ENCODE measurements at places on chromosomes 7 and 10. TPM values are rescaled to one million over a fixed set of nuclear protein-coding genes. Genes with fewer than 3 reads are reported as not detected.

DNA sequence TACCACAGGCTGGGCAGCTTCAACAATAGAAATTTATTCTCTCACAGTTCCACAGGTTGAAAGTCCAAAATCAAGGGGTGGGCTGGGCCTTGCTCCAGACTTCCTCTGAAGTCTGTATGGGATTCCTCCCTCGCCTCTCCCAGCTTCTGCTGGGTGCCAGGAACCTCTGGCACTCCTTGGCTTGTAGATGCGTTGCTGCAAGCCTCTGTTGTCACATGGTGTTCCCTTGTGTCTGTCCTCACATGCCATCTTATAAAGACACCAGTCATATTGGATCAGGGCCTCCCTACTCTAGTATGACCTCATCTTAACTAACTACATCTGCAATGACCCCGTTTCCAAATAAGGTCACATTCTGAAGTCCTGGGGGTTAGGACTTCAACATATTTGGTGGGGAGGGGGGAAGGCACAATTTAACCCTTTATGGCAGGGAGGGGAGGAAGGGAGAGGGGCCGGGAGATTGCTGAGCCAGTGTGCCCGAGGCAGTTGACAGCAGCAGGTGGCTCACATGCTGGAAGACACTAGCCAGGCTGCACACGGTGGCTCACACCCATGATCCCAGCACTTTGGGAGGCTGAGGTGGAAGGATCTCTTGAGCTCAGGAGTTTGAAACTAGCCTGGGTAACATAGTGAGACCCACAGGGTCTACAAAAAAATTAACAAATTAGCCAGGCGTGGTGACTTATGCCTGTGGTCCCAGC lies 18.8 kb downstream of the ZNF282 start:
- no peaks in the 10 kb centered on the region for H3K27me3 ChIP-seq
- no peak for DNase-seq
- no peak overlapping the region for H3K4me3 ChIP-seq

DNA sequence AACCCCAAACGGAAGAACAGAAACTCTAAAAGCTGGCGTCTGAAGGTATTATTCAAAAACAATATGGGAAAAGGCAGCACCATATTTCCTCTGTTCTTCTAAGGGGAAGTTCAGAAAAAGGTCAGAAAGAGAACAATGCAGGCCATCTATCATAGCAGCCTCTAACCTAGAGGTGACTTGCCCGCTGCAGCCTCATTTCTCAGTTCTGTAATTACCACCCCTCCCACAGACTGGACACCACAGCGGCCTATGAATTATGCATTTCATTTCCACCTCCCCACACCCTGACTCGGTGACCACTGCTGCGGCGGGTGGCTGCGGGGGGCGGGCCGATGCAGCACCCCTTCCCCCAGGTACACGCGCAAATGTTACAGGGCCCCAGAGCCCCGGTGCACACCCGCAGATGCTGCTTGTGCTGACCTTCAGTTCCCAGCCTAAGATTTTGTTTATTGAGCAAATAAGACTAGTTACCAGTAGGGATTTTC lies 125.5 kb downstream of the CLEC2L start:
- DNase-seq, result no peak
- no peak overlapping the region for H3K4me3 ChIP-seq

DNA sequence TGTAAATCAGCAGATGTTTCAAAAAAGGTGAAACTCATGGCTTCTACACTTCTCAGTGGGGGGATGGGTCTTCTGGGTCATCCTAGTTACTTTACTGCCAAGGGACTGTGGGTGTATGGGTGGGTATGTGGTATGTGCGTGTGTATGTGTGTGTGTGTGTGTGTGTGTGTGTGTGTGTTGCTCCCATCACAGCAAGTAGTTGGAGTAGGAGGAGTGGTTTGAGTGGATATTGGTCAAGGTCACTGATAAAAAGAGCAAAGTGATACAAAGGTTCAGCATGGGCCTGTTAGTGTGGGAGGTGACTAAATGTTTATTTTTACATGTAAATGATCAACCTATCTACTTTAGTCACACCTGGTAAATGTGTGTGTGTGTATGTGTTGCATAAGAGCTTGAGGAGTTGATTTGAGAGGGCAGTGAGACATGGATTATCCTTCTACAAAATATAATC lies 11.8 kb upstream of the COBL start:
- DNase-seq, result no peak
- H3K36me3 ChIP-seq, result no peaks in the 10 kb centered on the region
- no peaks in the 10 kb centered on the region for H3K27me3 ChIP-seq
- no peak overlapping the region for H3K4me3 ChIP-seq
- H3K27ac ChIP-seq, result no peak overlapping the region

- H3K27ac ChIP-seq, result no peak overlapping the region
- DNase-seq, result no peak
- H3K36me3 ChIP-seq, result no peaks in the 10 kb centered on the region
Measured at GRCh38 chr10:126036515-126036914, 140.2 kb downstream of the FANK1 start.

DNA sequence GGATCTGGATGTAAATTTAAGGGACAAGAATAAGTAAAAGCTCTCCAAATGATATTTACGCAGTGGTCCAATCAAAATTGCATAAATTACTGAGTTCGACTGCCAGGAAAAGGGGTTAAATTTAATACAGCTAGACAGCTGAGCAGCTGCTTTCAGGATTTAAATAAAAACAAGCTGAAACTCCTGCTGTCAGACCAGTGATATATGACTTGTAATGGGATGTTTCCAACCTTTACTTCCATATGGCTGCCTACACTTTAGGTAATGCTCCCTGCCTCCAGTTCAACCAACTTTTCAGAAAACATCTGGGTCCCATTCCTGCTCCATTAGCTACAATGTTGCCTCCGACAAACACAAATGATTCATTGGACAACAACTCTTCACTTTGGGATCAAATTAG lies 326.3 kb upstream of the DGKB start:
- H3K4me3 ChIP-seq, result no peak overlapping the region
- H3K4me1 ChIP-seq, result no peaks in the 10 kb centered on the region
- no peak overlapping the region for H3K27ac ChIP-seq
- H3K36me3 ChIP-seq, result no peaks in the 10 kb centered on the region
- no peak for DNase-seq

GRCh38 chr7:67022511-67022910 lies 25.9 kb downstream of the TYW1 start:
- no peak overlapping the region for H3K4me3 ChIP-seq
- H3K27me3 ChIP-seq, result no peaks in the 10 kb centered on the region
- no peak for DNase-seq
- H3K36me3 ChIP-seq, result peaks cover 41% of the 10 kb centered on the region
- no peak overlapping the region for H3K27ac ChIP-seq

DNA sequence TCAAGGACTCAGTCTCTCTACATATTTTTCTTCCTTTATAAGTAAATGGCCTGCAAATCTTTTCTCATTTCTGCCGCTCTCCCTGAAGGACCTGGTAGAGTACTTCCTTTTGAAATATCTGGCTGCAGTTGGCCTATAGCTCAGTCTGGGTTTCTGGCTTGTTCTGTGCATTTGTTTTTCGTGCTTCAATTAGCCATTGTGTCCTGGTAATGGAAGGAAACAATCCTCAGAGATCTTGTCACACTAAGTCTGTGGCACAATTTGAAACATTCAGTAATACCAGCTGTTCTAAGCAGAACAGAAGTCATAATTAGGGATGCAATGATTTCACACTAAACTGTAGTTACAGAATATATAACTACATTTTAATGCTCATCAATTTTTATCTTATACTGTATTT lies 545.0 kb downstream of the NRG3 start:
- no peaks in the 10 kb centered on the region for H3K27me3 ChIP-seq
- H3K4me1 ChIP-seq, result no peaks in the 10 kb centered on the region
- no peaks in the 10 kb centered on the region for H3K36me3 ChIP-seq
- DNase-seq, result no peak
- H3K4me3 ChIP-seq, result no peak overlapping the region

- no peaks in the 10 kb centered on the region for H3K36me3 ChIP-seq
- no peaks in the 10 kb centered on the region for H3K27me3 ChIP-seq
- H3K27ac ChIP-seq, result no peak overlapping the region
- no peak for DNase-seq
Measured at GRCh38 chr7:139811066-139811465, 18.0 kb upstream of the TBXAS1 start.

GRCh38 chr10:131785121-131785460 lies 115.7 kb upstream of the PPP2R2D start:
- H3K27me3 ChIP-seq, result no peaks in the 10 kb centered on the region
- DNase-seq, result no peak
- no peaks in the 10 kb centered on the region for H3K4me1 ChIP-seq
- no peaks in the 10 kb centered on the region for H3K36me3 ChIP-seq

DNA sequence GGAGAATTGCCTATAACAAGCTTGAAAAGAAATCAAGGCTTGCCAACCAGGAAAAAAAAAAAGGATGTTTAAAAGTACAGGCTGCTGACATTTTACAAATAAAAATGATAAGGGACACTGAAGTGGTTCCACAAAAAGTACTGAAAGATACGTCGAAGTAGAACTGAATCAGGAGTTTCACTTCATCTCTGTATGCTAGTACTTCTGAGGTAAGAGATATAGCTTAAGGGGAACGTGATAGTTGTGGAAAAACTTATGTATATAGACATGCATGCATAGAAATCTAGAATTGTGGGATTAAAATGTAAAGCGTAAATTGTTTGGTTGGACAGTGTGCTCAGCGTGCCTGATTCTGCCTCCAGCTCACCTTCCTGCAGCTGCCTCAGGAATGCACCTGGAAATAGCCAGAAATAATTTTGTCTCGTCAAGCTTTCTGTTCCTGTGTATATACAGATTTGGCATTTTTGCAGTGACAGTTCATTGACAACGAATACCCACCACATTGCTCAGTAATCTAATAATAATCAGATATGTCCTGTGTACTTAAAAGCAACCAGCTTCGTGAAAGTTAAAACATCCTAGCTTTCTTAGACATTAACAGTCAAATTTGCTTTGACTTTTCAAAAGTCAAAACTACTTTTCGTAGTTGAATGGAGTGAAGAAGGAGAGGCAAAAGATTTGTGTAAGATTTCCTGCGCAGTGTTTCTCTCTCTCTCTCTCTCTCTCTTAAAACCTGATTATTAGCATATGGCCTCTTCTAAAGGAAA lies 1.4 kb downstream of the SOSTDC1 start:
- H3K36me3 ChIP-seq, result no peaks in the 10 kb centered on the region
- H3K27ac ChIP-seq, result no peak overlapping the region
- H3K4me1 ChIP-seq, result no peaks in the 10 kb centered on the region
- H3K4me3 ChIP-seq, result no peak overlapping the region
- no peak for DNase-seq
- H3K27me3 ChIP-seq, result peaks cover 5% of the 10 kb centered on the region

DNA sequence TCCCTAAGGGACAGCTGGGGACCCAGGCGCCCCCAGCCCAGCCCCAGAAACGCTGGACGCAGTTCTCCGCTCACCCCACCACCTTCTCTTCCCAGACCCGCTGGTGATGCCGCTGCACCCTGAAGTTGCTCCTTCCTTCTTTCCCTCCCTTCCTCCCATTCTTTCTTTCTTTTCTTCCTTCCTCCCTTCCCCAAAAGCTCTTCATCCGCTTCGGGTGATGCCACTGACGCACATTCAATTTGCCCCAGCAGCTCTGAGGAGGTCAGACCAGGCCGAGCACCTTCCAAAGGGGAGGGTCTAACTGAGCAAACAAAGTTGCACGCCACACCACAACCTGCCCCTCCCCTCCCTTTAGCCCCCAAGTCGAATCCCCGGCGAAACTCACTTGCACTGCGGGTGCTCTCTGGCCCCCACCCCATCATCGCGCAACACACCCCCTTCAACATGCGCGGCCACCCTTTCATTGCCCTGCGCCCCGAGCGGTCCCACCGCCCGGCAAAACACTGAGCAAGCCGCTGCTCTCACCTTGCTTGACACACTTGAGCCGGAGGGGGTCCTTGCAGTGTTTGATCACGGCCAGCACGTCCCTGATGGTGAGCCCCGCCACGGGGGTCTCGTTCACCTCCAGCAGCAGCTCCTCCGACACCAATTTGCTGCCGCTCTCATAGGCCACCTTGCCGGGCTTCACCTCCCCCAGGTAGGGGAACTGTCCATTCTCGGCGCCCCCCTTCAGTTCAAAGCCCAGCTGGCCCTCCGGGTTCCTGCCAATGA lies 787 bp downstream of the MAGI2 start:
- no peaks in the 10 kb centered on the region for H3K36me3 ChIP-seq
- H3K27me3 ChIP-seq, result peaks cover 15% of the 10 kb centered on the region
- no peak overlapping the region for H3K4me3 ChIP-seq
- DNase-seq, result no peak

GRCh38 chr7:114708646-114709045 lies 213.2 kb upstream of the MDFIC start:
- no peak for DNase-seq
- no peaks in the 10 kb centered on the region for H3K4me1 ChIP-seq
- H3K27me3 ChIP-seq, result no peaks in the 10 kb centered on the region
- H3K27ac ChIP-seq, result no peak overlapping the region
- H3K4me3 ChIP-seq, result no peak overlapping the region
- no peaks in the 10 kb centered on the region for H3K36me3 ChIP-seq

DNA sequence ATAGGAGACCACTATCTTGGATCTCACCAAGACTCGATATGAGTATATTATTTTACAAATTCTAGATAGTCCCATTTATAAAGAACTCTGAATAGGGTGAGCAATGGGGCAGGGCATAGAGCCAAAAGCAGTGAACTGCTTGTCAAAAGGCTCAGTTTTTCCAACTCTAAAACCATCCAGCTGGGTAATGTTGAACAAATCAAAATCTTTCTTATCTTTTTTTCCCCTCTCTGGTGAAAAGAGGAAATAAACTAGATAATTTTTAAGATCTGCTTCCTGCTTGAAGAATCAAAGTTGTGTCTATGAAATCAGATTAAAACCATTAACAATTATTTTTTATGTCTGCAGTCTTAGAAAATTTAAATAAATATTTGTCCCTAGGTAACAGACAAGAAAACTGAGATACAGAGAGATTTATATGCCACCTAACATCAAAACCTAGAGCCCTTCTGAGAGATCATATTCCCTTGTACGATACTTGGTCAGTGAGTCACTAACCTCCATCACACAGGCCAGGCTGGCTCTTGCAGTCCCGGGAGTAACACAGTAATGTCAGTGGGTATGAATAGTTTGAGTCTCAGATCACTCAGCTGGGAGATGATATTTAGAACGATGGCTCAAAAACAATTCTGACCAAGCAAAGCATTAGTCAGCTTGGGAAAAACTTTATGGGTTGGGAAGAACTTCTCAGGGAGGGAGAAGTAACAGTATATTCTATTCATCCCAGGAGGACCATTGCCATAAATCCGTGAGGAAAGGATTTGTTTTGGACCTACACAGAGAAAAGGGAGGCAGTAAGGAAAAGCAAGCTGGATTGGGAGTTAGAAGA lies 178.8 kb downstream of the REEP3 start:
- H3K27me3 ChIP-seq, result no peaks in the 10 kb centered on the region
- no peak for DNase-seq
- H3K27ac ChIP-seq, result no peak overlapping the region
- H3K4me3 ChIP-seq, result no peak overlapping the region

PILRA gene
- 38.8 TPM for total RNA-seq

PDE1C gene
- total RNA-seq, result not detected

ABLIM1 gene
- total RNA-seq, result 118 TPM

OR2A1 gene
- not detected for total RNA-seq

AUTS2 gene
- total RNA-seq, result 155 TPM

ZNF12 gene
- total RNA-seq, result 28.1 TPM

Data from natural killer cell (primary cell).